Stimulated activated CD4-positive, alpha-beta T cell treated with anti-CD3 and anti-CD28 coated beads, TNF-alpha, amount 100 ng/mL, for 4 hours (primary cell): ENCODE measurements at places on chromosomes 7 and 10.

DNA sequence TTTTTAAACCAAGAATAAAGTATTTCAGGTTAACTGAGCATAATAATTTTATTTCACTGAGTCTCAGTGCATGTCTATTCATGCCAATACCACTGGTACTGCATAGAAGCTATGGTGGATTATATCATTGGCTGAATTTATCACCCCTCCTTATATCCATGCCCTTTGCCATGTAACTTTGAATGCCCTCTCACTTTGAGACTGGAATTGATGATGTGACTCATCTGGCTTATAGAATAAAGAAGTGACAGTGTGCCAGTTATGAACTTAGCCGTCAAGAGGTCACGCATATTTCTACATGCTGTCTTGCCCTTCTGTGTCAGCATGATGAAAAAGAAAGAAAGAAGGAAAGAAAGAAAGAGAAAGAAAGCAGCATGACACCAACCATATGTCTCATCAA, 20.7 kb upstream of the ABLIM1 start:
- no peak for DNase-seq

DNA sequence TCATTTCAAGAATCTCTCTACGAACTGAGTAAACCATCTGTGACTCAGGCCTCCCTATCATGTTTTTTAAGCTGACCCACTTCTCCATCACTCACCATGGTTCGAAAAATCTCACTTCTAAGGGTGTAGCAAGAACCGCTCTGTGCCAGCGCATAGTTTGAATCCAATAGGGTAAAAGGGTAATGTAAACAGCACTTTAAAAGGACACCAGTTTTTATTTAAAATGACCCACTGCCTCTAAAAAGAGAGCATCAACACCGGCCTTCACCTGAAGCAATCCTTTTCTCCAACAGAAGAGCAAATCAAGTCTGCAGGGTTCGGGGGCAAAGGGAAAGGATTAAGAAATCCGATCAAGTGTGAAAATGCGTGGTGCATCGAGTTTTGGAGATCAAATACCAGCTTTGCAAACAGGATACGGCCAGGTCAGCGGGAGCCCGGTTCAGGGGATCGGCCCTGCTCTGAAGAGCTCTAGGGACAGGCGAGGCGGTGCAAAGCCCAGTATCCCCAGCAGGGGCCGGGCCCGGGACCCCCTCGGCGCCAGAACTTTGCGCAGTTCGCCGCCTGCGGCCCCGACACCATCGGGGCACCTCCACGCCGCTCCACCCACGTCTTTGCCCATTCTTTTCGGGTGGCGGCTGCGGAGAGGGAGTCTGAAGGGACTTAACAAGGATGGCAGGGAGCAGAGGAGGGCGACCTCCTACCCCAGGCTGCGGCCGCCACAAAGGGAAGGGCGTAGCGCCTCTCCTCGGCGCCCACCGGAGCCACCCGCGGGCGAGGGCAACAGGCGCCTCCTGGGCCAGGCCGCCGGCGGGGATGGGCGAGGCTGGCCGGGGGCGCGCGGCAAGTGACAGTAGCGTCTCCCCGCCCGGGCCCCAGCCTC, 842 bp downstream of the NMT2 start:
- peak; percentile 9 for DNase-seq

GRCh38 chr10:77594471-77594783, 43.2 kb downstream of the KCNMA1 start:
- no peak for DNase-seq

- no peak for DNase-seq
Observed at GRCh38 chr10:112767156-112767555, 182.9 kb upstream of the TCF7L2 start.

- DNase-seq, result no peak
Observed at GRCh38 chr10:122725006-122725405, 25.4 kb upstream of the C10orf120 start.

- no peak for DNase-seq
Observed at GRCh38 chr10:92810934-92811532, 37.3 kb upstream of the EXOC6 start.

GRCh38 chr10:99926925-99927720, 82.6 kb downstream of the DNMBP start:
- DNase-seq, result no peak

- no peak for DNase-seq
Observed at GRCh38 chr7:7207876-7208275, 25.5 kb downstream of the C1GALT1 start.

DNA sequence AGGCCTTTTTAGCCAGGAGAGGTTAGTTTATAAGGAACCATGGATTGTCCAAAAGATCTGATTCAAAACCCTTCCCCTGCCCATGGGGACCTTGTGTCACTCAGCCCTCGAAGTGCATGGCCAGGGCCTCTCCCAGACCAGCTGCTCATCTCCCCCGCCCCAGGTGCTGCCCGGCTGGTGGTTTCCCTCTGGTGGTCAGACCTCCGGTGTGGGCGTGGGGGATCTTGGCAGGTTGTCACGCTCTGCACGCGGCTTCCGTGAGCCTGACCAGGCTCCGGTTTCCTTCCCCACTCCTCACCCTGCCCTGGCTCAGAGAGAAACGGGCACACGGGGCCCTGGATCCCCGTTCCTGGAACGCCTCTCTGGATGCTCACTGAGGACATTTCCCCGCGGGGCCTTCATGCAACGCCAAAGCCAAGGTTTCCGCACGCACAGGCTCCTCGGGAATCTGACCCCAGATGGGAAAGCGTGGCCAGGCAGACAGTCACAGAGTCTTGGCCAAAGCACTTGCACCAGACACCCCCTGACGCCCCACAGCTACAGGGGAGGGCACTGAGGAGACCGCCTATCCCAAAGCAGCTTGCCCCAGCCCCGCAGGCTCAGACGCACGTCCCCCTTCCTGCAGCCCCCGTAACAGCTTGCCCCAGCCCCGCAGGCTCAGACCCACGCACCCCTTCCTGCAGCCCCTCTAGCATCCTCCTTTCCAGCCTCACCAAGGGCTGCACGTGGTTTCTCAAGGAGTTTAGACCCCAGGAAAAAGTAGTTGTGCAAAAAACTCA, 7.8 kb upstream of the DIP2C start:
- DNase-seq, result no peak

- no peak for DNase-seq
Observed at GRCh38 chr10:63494951-63495350, 26.2 kb upstream of the REEP3 start.

DNA sequence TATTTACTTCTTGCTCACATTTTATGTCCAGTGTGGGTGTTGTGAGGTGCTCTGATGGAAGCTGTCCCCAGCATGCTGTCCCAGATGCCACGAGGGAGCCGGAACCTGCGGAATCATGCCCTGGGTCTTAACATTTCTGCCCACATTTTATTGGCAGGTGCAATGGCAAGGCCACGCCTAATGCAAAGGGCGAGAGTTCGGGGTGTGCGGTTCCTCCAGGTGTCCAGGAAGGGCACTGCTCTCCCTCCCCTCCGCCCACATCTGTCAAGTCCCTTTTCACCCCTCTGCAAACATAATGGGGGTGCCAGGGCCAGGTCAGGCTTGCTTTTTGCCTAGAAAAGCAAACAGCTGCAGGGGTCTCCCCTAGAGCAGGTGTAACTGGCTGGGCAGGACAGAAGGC, 16.4 kb downstream of the PDAP1 start:
- DNase-seq, result no peak

- no peak for DNase-seq
Observed at GRCh38 chr7:10121631-10122030, 852.0 kb upstream of the PHF14 start.
